ENCODE measurements at places on chromosomes 12 and 14.

DNA sequence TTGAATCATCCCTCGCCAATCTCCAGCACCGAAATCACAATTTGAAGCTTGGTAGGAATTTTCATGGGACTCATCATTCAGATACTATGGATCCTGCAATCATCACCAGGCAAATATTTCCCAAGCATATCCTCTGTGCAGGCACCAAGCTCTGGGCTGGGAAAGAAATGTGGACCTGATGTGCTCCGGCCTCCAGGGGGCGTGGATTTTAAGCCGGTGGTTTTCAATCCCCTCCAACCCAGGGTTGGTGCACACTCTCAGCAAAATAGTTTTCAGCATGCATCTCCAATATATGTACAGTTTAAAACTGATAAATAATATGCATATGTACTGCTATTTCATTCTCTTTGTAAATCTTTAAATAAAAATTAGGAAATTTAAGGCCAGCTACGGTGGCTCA is 98.9 kb downstream of the RBM19 start:
- DNase-seq, result no peak

GRCh38 chr12:108633534-108634248 is at the start of gene SELPLG:
Gene SELPLG (minus strand): TSS chr12:108633894. CDS start chr12:108624307, 9,587 bp downstream.
- peak; percentile 94 for DNase-seq

DNA sequence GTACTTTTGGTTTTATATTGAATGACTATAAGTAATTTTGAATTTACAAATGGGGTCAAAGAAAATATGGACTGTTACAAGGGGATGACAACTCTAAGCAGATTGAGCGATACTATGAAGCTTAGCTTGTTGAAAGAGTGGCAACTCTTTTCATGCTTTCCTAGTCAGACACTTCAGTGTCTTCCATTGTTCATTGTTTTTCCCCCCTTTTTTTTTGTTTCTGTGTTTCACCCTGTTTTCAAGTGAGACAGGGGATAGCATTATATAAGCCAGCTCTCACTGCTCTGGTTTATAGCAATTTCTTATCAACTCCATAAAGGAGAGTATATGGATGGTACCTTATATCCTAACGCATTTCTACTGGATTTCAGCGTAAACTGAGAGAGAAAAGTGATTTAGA is 24.6 kb downstream of the PEBP1 start:
- no peak for DNase-seq

DNA sequence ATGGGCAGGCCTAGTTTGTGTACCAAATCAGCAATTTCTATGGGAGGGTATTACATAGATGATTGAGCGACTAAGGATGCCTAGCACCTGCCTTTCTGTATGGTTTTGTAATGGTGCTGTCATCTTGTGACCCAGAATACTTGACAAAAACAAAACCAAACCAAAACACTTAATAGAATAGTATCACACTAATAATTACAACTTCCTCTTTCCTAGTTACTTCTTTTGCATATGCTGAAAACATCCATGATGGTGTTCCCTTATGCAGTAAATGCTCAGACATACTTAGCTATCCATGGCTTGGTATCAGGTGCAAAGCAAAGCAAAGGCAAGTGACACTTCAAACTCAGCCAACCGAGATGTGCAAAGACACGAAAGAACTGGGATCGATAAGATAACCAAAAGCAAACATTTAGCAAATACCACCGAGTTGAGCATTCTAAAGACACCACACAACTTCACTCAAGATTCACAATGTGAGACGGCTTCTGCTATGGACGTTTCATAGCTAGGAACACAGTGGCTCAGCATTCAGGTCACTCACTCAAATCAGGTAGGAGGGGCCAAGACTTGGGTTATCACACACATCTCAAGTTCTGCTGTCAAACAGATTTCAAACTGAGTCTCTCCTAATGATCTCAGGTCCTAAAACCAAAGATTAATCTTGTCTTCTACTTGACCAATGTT is 24.3 kb downstream of the PPP1CC start:
- DNase-seq, result no peak

DNA sequence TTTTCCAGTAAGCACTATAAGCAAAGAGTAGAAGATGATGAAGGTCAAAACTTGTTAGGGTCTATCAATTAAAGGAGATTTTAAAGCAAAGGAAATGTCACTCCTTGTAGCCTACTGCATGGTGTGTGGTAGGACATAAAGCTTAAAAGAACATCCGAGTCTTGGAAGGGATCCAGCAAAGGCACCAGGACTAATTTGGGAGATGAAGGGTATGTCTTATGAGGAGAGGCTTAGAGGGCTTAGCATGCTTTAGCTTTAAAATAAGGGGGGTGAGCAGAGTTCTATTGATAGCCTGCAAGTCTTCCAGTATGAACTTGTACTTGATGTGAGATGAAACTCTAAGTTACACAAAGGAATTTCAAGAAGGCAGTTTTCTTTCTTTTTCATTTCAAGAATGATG is 11.8 kb upstream of the MYBPC1 start:
- no peak for DNase-seq

- no peak for DNase-seq
These were observed 114.5 kb downstream of the RPAP3 start for GRCh38 chr12:47591361-47591791.

DNA sequence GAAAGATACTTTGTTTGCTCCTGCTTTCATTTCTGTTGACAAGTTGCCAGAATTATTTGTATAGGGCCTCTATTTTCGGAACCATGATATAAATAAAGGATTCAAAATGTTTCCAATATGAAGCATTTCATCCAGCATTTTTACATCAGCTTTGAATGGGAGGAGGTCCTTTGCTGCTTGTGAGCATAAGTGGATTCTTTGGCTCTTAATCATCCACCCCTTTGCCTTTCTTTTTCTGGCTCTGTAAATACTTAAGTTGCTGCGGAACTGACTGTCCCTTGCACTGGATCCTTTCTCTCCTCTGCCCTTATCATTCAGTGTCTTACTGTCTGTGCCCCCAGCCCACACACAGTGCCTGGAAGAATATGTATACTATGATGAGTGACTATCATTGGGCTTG is 357.3 kb upstream of the RGS6 start:
- no peak for DNase-seq

- peak; percentile 79 for DNase-seq
These were observed 57.3 kb downstream of the DAD1 start for GRCh38 chr14:22531451-22532344.

GRCh38 chr14:64502887-64503433 is 678 bp downstream of the ZBTB25 start:
- DNase-seq, result no peak

All from GM06990 (cell line).